NCI-H774 (cell line): ENCODE measurements at places on chromosomes 7 and 10.

DNA sequence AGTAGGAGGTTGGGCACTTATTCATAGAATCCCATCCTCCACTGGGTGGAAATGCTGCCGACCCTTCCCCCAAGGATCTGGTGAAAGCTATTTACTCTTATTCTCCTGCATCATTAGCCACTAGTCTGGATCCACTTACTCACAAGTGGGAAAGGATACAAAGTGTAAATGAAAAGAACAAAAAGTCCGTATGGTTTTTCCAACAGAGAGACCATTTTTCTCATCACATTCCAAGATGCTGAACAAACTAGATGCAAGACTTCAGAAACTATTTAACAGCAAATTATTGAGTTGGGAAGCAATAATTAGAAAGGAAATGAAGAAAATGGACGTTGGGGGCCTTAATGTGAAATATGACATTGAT is 242.4 kb upstream of the GLI3 start:
- no peak for DNase-seq

DNA sequence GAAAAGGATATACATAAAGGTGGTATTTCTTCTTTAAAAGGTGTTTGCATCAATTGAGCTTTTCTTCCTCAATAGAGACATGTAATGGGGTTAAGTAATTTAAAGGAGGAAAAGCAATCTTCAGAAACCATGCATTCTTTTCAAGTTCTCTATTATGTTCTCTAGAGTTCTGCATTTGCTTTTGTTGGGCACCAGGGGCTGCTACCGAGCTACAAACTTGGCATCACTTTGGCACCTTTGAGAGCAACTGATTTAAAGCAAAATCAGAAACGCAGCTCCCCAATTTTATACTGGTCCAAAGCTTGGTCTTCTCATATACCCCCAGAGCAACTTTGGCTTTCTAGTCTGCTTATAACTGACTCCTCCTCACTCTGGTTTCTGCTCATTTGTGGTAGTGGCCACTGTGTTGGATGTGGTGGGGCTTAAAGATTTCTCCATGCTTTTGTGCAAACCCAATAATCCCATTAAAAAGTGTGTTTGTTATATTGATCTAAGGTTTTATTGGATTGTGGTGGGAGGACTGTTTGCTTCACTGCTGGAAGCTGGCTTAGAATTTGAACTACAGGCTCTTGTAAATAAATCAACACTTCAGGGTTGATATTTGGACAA is 712.1 kb downstream of the PHTF2 start:
- DNase-seq, result no peak

DNA sequence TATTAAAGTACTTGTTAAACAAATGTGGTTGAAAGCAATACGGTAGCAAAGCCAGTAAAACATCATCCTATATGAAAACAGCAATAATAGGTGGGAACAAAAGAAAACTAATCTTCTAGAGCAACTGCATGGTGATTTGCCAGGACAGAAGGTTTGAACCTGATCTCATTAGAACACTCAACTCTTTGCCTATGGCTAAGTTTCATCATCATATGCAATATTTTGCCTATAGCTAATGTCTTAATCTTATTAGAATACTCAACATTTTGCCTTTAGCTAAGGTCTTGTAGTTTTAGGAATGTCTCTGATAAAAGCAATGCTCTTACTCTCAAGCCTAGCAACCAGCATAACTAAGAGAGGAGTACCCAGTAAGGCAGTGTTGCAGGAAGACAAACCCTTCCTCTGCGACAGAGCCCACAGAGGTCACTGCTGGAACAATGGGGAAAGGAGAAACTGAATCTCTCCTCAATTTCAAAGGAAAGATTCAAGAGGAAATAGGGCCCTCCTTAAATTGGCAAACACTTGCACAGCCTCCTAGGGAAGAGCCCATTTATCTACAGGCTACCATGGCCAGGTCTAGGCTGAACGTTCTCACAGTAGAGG is 38.3 kb downstream of the CADPS2 start:
- no peak for DNase-seq

DNA sequence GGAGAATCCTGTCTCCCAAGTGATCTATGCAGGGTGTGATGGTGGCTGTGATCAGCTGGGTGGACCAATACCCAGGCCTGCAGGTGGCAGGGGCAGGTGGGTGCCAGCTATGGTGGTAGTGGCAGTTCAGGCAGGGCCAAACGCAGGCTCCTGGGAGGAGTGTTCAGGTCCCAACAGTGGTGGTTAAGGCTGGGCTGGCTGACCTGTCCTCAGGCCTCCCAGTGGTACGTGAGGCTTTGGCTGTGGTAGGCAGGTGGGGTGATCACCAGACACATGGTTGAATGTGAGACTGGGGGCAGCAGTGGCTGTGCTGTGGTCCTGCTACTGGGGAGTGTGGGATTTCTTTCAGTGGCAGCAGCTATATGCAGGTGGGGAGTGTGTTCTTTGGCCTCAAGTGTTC is 126.7 kb upstream of the STARD3NL start:
- DNase-seq, result no peak

- DNase-seq, result peak; percentile 22
Measured at GRCh38 chr10:95841661-95842498, 65.9 kb upstream of the CC2D2B start.

GRCh38 chr7:101953248-101953819 is 135.9 kb downstream of the CUX1 start:
- no peak for DNase-seq

DNA sequence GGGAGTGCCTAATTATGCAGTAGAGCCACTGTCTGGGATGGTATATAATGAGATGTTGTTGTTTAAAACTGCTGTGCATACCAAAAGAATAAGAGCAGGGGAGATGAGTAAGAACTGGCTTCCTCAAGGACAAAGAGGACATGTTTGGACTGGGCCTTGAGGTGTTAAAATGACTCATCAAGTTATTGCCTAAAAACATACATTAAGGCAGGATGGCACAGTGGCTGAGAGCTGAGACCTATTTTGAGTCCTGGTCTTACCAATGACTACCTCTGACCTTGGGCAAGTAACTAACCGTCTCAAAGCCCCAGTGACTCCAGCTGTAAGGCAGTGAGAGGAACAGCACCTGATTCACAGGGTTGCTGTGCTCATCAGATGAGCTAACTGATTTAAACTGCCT is 71.1 kb downstream of the CFAP58 start:
- no peak for DNase-seq

GRCh38 chr10:96097865-96098264 is 32.2 kb upstream of the ZNF518A start:
- DNase-seq, result no peak

DNA sequence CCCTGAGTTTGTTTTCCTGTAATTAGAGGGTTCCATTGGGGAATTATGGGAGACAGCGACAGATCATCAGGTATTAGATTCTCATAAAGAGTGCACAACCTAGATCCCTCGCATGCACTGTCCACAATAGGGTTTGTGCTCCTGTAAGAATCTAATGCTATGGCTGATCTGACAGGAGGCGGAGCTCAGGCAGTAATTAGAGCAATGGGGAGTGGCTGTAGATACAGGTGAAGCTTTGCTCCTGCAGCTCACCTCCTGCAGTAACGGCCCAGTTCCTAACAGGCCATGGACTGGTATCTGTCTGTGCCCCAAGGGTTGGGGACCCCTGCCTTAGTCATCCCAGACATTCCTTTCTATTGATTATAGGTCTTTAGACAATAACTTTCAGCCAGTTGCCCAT is 894 bp upstream of the ZSCAN21 start:
- no peak for DNase-seq

GRCh38 chr7:142496545-142496991 is 238.7 kb upstream of the PRSS58 start:
- no peak for DNase-seq

- no peak for DNase-seq
Measured at GRCh38 chr10:47109906-47110305, 190.1 kb upstream of the GDF10 start.

DNA sequence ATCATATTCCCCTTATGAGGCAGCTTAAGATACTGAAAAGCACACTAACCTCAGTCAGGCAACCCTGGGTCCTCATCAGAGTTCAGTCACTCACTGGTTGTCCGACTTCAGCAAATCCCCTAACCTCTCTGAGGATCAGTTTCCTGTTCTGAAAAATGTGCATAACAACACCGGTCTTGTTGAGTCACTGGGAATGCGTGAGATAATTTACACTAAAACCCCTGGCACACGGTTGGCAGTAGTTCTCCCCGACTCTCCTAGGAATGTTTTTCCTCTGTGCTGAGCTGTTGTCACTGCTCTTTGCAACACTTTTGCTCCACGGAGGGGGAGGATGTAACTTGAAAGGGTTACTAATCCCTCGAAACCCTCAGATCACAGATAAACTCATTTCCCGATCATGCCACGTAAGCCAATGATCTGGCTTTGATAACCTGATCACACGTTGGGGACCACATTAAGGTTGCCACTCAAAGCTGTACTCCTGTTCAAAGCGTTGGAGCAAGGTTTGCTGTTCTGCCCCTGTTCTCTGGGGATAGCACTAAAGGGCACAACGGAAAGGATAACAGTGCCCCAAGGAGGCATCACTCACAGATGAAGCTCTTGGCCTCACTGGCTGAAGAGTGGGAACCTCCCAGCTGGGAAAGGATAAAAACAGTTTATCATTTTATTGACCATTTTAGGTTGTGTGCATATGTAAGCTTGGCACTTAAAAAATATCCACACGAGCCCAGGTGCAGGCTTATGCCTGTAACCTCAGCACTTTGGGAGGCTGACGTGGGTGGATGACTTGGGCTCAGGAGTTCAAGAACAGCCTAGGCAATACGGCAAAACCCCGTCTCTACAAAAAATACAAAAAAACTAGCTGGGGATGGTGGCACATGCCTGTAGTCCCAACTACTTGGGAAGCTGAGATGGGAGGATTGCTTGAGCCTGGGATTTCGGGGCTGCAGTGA is 5.0 kb upstream of the RBM17 start:
- DNase-seq, result no peak

DNA sequence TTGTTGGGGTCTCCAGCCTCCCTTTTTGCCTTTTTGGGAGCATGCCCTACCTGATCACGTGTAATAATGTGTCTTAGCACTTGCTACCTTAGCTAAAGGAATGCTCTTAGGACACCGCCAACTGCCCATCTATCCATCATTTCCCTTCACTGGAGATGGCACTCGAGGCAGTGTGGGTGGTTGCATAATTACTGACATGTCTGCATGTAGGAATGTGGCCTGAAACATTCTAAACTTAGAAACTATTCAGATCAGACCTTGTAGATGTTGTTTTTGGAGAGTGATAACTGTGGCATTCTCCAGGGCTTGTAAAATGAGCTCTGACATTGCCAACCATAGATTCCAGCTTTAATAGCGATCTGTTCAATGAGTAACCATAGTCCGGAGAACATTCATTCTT is 365.8 kb downstream of the BBS9 start:
- no peak for DNase-seq

DNA sequence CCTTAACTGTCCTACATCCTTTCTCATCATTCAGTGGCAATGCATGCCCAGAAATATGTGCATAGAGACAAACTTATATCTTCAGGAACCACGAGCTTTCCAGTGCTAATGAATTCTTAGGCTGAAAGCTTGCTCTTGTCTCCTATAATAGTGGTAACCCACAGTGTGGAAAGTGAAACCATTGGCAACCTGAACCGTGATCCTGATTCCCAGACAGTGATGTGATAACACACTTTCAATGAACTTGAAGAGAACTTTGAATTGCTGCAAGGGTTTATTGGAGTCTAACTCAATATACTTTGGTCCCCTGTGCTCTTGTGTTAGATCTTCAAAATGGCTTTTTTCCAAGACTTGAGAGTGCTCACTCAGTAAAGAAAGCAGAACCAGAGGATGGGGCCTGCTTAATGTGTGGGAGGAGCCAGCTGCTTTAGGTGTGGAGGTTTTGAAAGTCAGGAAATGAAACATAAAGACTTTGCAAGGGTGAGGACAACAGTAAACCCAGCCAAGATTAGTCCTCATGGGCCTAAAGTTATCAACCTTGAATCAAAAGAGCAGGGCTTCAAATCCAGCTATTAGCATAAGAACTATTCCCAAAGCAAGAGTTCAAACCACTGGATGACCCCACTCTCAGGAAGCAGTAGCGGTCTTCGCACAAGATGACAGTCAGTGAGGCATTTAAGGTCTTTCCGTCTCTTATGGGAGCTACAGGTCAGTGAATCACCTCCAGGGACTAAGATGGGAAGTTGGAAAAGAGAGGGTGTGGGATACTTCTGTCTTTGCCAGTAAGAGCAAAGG is 332.4 kb upstream of the NRP1 start:
- DNase-seq, result no peak

GRCh38 chr7:46357290-46357689 is 436.2 kb upstream of the IGFBP3 start:
- DNase-seq, result no peak

- no peak for DNase-seq
Measured at GRCh38 chr7:93980744-93981479, 23.2 kb downstream of the BET1 start.

GRCh38 chr7:67377939-67378862 is 381.6 kb downstream of the TYW1 start:
- peak; percentile 62 for DNase-seq

DNA sequence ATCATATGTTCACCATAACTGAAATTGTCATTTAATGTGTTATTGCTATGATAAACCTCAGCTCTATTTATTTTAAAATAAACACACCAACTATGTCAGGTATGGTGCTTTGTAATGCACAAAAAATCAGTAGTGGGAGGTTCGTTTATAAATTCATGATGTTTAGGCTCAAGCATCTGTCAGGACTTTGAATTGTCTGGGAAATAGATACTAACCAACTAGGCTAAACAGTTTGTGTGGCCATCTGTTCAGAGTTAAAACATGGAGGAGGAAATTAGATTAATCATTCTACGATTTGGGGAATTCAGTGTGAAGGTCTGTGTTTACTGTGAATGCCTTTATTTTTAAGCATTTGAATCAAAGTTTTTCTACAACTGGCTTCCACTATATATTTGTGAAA is 212.6 kb upstream of the FZD8 start:
- no peak for DNase-seq

DNA sequence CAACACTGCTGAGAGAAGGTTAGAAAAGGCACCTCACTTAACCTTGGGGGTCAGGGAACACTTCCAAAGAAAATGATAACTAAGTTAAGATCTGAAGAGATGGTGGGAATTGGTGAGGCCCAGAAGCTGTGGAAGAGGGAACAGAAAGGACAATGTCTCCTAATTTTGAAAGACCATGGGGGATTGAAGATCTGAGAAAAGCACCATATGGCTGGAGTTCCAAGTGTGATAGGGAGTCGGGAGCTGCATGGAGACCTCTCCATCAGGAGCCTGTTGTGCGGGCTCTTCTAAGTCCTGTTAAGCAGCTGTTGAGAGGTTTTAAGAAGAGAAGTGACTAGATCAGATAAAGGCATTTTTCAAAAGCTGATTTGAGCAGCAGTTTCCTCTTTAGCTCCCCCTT is 254.3 kb downstream of the CDK14 start:
- DNase-seq, result no peak

GRCh38 chr10:53528974-53529373 is 756.4 kb upstream of the MBL2 start:
- DNase-seq, result no peak

DNA sequence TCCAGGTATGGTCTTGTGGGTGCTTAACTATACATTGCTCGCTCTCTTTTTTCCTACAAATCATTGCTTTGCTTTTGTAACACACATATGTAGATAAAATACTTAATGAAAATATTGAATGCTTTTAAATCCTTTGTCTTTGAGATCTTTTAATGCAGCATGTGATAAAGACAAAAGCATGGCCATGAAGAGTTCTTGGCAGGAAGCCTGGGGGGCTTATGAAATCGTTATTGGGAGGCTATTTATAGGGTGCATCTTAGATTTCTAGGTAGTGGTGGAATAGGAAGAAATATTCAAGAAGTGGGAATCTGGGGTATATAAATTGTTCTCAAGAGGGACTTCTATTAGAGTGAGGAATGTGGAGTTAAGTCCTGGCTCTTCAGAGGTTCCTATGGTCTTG is 21.9 kb downstream of the UBE2D1 start:
- no peak for DNase-seq
